Right lung (tissue), 10 donors: ENCODE measurements at places on chromosomes 12 and 14.

DNA sequence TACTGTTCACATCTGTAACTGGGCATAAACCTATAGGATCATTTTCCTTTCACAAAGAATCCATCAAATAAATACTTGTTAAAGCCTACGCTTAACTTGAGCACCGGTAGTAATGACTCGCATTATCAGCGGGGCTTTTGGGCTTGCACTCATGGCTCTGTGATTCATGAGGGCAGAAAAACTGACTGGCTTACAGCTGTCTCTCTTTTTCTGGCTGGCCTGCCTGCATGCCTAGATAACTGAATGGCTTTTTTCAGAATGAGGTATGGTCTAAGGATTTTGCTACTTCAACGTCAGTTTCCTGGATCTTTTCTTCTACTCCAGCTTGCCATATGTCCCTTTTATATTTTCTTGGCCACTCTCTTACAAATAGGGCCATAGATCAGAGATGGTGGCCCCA, 531.1 kb downstream of the NRXN3 start:
- DNase-seq: no peak

- DNase-seq: no peak
Observed at GRCh38 chr12:53980104-53980801, 4.7 kb upstream of the HOXC10 start.

GRCh38 chr14:59166258-59166657, 22.2 kb upstream of the DAAM1 start:
- DNase-seq: no peak

- peak; percentile 56 for DNase-seq
Observed at GRCh38 chr12:31118347-31119191, 44.9 kb downstream of the DDX11 start.
